ENCODE measurements at places on chromosomes 4 and X. TPM values are rescaled to one million over a fixed set of nuclear protein-coding genes. Genes with fewer than 3 reads are reported as not detected.

- H3K4me3 ChIP-seq: no peak overlapping the region
- no peaks in the 10 kb centered on the region for H3K4me1 ChIP-seq
- H3K27me3 ChIP-seq: no peaks in the 10 kb centered on the region
Observed at GRCh38 chrX:30688641-30689040, 35.4 kb downstream of the GK start.

DNA sequence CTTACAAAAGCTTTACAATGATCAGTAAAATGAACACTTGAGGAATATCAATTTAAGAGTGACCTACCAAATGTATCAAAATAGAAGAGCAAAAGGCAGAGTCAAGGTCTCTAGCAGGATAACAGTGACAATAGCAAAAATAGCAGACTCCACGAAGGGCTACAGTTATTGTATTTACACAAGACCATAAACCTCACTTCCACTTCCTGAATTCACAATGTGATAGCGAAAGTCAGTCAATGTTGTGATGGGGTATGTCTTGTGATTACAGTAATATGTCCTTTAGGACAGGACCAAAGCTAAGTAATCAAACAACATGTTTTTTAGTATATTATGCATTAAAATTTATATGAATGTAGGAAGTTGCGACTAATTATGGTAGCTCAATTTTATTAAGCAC lies 139.6 kb downstream of the IQCM start:
- DNase-seq: no peak
- H3K4me1 ChIP-seq: no peaks in the 10 kb centered on the region
- H3K27me3 ChIP-seq: no peaks in the 10 kb centered on the region
- H3K36me3 ChIP-seq: no peaks in the 10 kb centered on the region
- H3K4me3 ChIP-seq: no peak overlapping the region
- H3K27ac ChIP-seq: no peak overlapping the region

DNA sequence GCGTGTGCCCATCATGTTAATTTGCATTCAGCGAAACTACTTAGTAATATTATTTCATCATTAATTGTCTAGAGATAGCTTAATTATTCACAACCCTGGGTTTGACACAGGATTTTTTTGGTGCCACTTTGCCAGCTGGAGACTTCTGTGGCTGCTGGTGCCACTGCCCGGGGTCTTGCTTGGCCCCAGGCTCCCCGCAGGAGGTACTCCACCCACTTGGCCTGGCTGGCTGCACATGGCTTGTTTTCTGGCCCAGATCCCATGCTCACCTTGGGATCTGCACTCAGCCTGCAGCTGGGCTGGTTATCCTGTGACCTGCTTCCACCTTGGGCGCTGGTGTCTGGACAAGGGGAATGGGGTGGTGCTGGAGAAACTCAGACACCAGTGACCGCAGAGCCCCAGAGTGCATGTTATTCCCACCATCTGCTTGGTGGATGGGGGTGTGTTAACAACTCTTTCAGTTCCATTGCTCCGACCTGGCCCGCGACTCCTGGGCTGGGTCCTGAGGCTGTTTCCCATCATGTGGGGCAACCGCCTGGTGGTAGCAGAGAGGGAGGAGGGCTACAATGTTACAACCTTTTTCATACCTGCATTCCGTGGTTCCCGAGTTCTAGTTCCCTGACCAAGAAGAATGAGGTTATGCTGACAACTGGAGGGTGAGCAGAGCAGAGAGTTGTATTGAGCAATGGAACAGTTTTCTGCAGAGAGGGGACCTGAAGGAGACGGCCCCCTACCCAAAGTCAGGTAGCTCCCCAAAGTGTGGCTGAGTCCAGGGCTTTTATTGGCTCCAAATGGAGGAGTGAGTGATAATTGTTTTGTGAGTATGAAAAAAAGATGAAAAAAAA lies 1950.0 kb upstream of the IGFBP7 start:
- H3K27me3 ChIP-seq: no peaks in the 10 kb centered on the region
- H3K4me3 ChIP-seq: no peak overlapping the region
- H3K36me3 ChIP-seq: no peaks in the 10 kb centered on the region

- no peak overlapping the region for H3K4me3 ChIP-seq
- H3K27me3 ChIP-seq: no peaks in the 10 kb centered on the region
- H3K27ac ChIP-seq: no peak overlapping the region
- no peak for DNase-seq
Observed at GRCh38 chr4:83240379-83240875, 44.2 kb downstream of the COQ2 start.

GRCh38 chrX:43508694-43509093 lies 147.4 kb upstream of the MAOA start:
- no peak overlapping the region for H3K27ac ChIP-seq
- H3K36me3 ChIP-seq: no peaks in the 10 kb centered on the region
- DNase-seq: no peak
- H3K27me3 ChIP-seq: no peaks in the 10 kb centered on the region
- no peaks in the 10 kb centered on the region for H3K4me1 ChIP-seq

DNA sequence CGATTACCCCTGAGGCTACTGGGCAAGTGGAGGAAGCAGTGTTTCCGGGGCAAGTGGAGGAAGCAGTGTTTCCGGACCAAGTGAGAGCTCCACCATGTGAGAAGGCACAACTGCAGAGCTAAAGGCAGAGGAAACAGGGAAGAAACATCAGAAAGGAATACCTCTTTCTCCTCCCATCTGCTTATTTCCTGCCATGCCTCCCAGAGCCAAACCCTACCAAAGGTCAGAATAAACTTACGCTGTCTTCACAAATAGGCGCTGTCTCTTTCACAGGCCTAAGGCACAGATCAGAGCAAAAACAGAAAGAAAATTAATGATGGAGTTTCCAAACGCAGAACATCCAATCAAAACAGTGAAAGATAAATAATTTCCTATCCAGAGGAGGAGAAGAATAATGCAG lies 153.0 kb downstream of the ATOH1 start:
- no peak overlapping the region for H3K4me3 ChIP-seq
- H3K27me3 ChIP-seq: no peaks in the 10 kb centered on the region
- no peaks in the 10 kb centered on the region for H3K4me1 ChIP-seq
- H3K36me3 ChIP-seq: no peaks in the 10 kb centered on the region

DNA sequence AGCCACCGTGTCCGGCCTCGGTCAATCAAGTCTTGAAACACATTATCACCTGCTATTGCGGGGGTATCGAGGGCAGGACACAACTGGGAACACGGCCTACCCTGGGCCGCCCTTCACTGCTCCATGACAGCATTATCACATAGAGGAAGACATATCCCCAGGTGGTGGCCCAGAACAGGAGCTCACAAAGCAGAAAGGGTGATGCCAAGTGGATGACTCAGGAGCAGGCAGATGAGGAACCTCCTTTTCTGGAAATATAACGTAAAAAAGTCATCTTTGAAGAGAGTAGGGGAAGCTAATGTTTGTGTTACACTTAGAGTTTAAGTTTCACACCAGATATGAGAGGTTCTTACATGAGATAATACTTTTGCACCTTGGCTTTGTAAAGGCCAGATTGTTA lies 5.3 kb upstream of the SUPT20HL1 start:
- no peaks in the 10 kb centered on the region for H3K4me1 ChIP-seq
- no peaks in the 10 kb centered on the region for H3K27me3 ChIP-seq
- no peaks in the 10 kb centered on the region for H3K36me3 ChIP-seq
- no peak overlapping the region for H3K4me3 ChIP-seq
- no peak overlapping the region for H3K27ac ChIP-seq

DNA sequence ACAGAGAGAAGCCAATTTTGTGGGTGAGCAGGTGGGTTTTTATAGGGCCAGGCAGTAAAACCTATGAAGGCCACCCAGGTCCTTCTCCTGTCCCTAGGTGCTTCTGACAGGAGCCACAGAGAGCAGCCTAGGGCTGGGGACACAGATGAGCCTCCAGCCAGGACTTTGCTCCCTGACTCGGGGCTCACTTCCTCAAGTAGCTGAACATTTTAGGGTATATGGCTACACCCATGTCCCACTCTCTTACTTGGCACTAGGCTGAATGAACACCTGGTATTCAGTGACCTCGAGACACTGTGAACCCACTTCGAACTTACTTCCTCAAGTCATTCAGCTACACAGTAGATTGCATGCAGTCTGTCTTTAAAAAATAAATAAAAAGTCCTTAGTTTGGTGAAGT lies 217.3 kb downstream of the MID1IP1 start:
- H3K4me3 ChIP-seq: no peak overlapping the region
- H3K27me3 ChIP-seq: no peaks in the 10 kb centered on the region
- no peak for DNase-seq
- H3K36me3 ChIP-seq: no peaks in the 10 kb centered on the region

DNA sequence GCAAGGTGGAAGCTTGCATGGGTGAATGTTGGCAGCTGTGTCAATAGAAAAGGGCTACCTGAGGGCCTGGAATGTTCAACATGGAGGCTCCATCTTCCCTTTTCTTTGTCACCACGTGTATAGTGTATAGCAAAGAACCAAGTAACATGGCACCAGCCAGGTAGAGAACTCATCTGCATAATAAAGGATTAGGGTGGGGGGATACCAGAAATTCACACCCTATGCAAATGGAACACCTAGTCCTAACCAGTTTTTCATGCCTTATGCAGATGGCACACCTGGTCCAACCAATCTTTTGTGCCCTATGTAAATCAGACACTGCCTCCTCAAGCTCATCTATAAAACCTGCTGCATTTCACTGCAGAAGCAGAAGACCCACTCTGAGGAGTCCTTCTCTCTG lies 169.6 kb upstream of the GLRA2 start:
- no peak overlapping the region for H3K4me3 ChIP-seq
- no peak overlapping the region for H3K27ac ChIP-seq
- DNase-seq: no peak
- no peaks in the 10 kb centered on the region for H3K4me1 ChIP-seq
- no peaks in the 10 kb centered on the region for H3K27me3 ChIP-seq

DNA sequence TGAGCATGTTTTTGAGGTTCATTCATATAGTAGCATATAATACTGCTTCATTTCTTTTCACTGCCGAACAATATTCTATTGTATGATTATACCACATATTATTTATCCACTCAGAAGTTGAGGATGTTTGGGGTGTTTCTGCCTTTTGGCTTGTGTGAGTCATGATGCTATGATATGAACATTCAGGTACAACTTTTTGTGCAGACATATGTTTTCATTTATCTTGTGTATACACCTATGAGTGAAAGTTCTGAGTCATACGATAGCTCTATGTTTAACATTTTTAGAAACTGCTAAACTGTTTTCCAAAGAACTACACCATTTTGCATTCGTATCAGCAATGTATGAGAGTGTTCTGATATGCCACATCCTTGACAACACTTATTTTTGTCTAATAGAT lies 57.7 kb downstream of the SHROOM4 start:
- DNase-seq: no peak
- no peaks in the 10 kb centered on the region for H3K27me3 ChIP-seq
- no peaks in the 10 kb centered on the region for H3K36me3 ChIP-seq
- no peaks in the 10 kb centered on the region for H3K4me1 ChIP-seq
- H3K4me3 ChIP-seq: no peak overlapping the region

DNA sequence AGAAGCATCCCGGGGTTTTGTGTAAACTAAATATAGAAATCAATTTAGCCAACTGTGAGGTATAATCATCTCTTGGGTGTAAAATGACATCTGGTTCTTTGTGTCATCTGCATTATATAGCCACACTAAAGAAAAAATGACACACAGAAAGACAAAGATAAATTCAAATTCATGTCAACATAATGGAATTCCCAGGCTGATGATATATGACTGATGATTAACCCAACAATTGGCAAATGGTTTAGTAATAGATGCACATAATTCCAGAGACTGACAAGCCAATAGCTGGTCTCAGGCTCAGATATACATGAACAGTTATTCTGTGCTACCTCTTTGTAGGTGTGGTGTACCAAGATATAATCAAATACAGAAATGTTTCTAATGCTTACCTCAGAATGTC lies 375.4 kb upstream of the PITX2 start:
- H3K36me3 ChIP-seq: no peaks in the 10 kb centered on the region
- H3K4me3 ChIP-seq: no peak overlapping the region
- no peak for DNase-seq
- H3K27ac ChIP-seq: no peak overlapping the region
- H3K27me3 ChIP-seq: no peaks in the 10 kb centered on the region

DNA sequence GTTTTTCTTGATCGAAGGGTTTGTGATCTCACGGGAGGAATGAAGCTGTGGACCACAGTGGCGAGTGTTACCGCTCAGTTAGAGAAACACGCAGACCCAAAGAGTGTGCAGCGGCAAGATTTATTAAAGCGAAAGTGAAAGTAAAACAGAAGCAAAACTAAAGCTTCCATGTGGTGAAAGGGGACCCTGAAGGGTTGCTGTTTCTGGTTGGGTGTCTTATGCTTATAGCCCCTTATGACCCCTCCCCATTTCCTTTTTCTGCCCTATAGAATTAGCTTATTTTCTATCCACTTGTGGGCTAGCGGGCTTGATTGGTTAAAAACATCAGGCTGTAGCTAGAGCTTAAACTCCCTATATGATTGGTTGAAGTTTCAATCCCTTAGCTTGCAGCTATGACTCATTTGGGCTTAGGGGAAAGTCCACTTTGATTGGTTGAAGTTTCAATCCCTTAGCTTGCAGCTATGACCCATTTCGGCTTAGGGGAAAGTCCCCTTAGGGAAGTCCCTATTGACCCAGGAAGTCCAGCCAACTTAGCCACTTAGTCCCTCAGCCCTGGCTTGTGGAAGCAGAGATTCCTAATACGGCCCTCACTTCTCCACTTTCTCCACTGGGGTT lies 171.2 kb upstream of the NWD2 start:
- H3K27me3 ChIP-seq: no peaks in the 10 kb centered on the region
- no peak overlapping the region for H3K27ac ChIP-seq
- H3K4me3 ChIP-seq: no peak overlapping the region
- no peak for DNase-seq

- no peaks in the 10 kb centered on the region for H3K36me3 ChIP-seq
- no peak overlapping the region for H3K27ac ChIP-seq
- H3K4me1 ChIP-seq: no peaks in the 10 kb centered on the region
- no peak for DNase-seq
- no peaks in the 10 kb centered on the region for H3K27me3 ChIP-seq
- H3K4me3 ChIP-seq: no peak overlapping the region
Observed at GRCh38 chrX:15860921-15861320, 6.3 kb upstream of the AP1S2 start.

The GC gene
- not detected for total RNA-seq

The MTCP1 gene
- 0.85 TPM for total RNA-seq

Measured in right atrium auricular region (tissue), 2 donors.